Stimulated activated CD4-positive, alpha-beta T cell treated with anti-CD3 and anti-CD28 coated beads, Interleukin-4, amount 100 ng/mL, for 4 hours (primary cell): ENCODE measurements at places on chromosomes 3 and 15.

DNA sequence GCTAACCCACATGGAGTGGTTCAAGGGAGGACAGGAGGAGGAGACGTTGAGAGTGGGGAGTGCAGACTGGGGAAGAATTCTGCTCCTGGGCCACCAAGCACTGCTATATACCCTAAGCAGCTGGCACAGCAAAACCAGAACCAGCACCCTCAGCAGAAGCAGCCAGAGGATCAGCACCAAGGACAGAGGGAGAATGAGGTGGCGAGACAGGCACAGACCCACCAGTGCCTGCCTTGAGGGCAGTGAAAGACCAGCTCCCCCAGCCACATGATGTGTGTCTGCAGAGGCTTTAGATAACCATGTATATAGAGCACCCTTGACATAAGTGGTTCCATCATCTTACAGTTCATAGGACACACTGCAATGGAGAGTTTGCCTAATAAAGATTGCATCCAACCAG lies 319.0 kb downstream of the GABRB3 start:
- no peak for DNase-seq

GRCh38 chr15:88705769-88706165 lies 67.0 kb downstream of the ISG20 start:
- no peak for DNase-seq

DNA sequence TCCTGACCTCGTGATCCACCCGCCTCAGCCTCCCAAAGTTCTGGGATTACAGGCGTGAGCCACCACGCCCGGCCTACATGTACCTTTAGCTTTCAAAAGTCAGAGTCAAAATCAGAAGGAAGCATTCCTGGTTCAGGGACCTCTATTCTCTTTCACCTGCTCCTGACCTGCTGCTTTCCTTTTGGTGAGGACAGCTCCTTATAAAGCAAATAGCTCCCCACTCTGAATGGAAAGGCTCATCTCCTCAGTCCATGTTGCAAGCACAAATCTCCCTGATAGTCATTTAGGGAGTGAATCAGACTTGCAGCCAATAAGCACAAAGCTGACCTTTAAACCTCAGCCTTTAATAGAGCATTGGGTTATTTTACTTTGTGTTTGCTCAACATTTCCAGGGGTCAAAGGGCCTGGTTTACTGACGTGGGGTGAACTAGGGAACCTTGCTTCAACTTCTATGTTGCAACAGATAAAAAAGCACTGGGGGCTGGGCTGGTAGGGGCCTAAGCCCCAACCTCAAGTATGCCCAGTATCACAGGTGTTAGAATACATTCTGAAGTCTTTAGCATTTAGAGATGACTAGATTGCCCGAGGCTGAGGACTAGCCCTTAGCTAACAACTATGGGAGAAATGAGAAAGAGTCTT lies 43.1 kb downstream of the THRB start:
- no peak for DNase-seq

- no peak for DNase-seq
Measured at GRCh38 chr3:150547045-150547741, 606 bp downstream of the EIF2A start.

- DNase-seq, result no peak
Measured at GRCh38 chr3:165835431-165835830, 1.8 kb downstream of the BCHE start.

- DNase-seq, result no peak
Measured at GRCh38 chr15:51803965-51804364, 25.5 kb upstream of the TMOD3 start.

GRCh38 chr3:13103416-13104058 lies 30.3 kb upstream of the IQSEC1 start:
- DNase-seq, result no peak

DNA sequence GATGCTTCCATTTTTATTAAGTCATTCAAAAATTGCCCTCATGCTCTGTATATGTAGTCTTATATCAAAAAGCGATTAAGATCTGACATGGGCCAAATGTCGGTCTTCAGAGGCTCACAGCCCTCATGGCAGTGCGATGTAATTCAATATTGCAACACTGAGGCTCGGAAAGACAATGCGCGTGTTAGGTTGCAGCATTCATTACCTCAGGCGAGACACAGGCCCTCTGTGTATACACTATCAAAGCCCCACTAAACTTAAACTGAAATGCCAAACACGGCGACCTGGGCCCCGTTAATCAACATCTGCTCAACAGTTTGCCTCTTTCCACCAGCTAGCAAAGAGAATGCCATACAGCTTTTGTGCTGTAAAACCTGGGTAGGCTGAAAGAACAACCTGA lies 413.4 kb downstream of the ERC2 start:
- DNase-seq, result no peak

GRCh38 chr15:43056696-43057095 lies 49.1 kb downstream of the UBR1 start:
- no peak for DNase-seq

GRCh38 chr15:69526081-69527061 lies 73.8 kb downstream of the RPLP1 start:
- DNase-seq, result no peak

GRCh38 chr3:151227266-151227806 lies 24.3 kb upstream of the GPR171 start:
- DNase-seq, result no peak

GRCh38 chr3:169846458-169847193 lies 23.1 kb downstream of the LRRC31 start:
- no peak for DNase-seq

DNA sequence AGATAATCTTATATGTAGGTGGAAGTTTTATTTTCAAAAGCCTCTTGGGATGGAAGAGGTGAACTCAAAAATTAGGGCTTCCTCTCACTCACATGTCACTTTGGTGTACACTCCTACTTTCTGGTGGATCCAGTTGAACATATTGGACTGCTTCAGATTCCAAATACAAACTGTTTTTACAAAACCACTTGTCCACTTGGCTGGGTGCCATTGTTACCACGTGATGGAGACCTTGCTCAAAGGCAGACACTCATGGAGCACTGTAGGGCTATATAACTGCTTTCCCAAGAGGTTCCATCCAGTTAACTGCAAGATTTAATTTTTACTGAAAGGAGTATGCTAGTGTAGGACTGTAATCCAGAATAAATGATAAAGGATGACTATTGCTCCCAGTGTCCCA lies 307.0 kb downstream of the EPHA6 start:
- DNase-seq, result no peak

- DNase-seq, result no peak
Measured at GRCh38 chr3:165805946-165806561, 31.2 kb downstream of the BCHE start.

DNA sequence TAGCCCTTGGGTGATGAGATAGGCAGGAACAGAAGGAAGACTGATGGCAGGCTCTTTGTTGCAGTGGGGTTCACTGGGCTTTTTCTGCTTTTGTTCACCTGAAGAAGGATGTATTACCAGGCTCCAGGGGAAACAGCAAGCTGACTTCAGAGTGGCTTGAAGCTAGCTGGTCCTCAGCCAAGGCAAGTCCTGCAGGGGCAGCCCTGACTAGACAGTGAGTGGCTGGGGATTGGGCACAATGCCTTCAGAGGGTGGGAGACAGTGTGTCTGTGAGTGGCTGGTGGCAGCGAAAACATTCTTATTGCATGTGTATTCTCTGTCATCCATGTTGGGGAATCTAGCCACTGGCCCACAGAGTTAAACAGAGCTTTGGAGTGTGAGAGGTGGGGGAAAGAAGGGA lies 2.3 kb upstream of the TEX264 start:
- no peak for DNase-seq

DNA sequence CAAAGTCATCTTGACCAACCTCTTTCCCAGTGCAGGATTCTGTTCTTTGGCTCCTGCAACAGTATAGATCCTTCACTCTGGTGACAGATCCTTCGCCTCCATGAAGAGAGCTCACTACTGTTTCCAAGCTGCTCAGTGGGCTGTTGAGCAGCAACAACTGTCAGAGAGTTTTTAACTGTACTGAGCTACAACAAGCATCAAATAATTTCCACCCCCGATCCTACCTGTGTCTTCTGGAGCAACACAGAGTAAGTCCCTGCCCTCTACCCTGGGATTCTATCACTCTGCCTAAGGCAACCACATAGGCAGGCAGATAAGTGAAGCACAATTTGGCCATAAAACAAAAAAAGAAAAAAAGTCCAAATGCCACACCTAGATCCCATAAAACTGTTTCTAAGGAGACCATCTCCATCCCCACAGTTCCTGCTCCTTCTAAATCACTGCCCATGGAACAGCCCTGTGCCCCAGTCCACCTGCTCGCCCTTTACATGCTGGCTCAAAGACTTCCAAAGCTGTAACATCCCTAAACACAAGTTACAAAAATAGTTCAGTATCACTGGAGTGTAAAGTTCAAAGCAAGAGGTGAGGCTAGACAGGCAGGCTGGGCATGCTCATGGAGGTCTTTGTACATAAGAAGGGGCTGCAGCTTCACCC lies 37.8 kb upstream of the ANPEP start:
- no peak for DNase-seq

DNA sequence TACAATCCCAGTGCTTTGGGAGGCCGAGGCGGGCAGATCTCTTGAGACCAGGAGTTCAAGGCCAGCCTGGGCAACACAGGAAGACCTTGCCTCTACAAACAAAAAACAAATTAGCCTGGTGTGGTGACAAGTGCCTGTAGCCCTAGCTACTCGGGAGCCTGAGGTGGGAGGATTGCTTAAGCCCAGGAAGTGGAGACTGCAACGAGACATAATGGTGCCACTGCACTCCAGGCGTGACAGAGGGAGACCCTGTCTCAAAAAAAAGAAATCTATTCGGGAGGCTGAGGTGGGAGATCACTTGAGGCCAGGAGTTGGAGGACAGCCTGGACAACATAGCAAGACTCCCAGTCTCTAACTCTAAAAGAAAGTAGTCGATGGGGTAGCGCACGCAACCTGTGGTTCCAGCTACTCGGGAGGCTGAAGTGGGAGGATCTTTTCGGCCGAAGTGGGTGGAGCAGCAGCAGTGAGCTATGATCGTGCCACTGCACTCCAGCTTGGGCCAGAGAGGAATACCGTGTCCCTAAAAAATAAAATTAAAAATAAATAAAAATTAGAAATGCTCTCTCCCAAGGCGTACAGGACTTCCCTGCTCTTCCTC lies 775 bp downstream of the C3orf33 start:
- DNase-seq, result peak; percentile 49

DNA sequence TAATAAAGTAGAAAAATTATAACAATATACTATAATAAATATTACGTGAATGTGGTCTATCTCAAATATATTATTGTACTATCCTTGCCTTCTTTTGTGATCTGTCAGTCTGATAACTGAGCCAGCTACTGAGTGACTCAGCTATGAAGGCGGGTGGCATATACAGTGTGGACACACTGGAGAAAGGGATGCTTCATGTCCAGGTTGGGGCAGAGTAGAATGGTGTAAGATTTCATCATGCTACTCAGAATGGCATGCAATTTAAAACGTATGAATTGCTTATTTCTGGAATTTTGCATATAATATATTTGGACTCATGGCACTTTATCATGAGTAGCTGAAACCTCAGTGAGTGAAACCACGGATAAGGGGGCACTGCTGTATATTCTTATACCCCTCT lies 172.9 kb upstream of the TBC1D5 start:
- DNase-seq, result no peak

- DNase-seq, result no peak
Measured at GRCh38 chr15:73838831-73839426, 34.4 kb upstream of the TBC1D21 start.

- no peak for DNase-seq
Measured at GRCh38 chr3:32398531-32398930, 6.9 kb downstream of the CMTM7 start.

- no peak for DNase-seq
Measured at GRCh38 chr3:146189519-146190173, 28.7 kb upstream of the PLOD2 start.

DNA sequence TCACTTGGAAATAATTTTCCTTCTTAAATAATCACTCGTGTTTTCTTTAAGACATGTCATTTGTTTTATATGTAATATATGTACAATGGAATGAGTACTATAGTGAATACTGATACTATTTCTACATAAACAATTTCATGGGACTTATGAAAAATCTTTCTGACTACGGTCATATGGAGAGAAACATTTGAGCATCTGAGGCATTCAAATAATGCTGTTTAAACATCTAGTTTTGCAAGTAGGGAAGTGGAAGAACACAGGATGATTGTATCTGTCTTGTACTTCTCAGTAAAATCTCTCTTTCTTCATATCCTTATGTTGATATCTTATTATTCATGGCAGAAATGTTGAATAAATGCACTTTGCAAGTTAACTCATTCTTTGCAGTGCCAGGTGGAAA lies 599.5 kb upstream of the KCNMB2 start:
- no peak for DNase-seq

DNA sequence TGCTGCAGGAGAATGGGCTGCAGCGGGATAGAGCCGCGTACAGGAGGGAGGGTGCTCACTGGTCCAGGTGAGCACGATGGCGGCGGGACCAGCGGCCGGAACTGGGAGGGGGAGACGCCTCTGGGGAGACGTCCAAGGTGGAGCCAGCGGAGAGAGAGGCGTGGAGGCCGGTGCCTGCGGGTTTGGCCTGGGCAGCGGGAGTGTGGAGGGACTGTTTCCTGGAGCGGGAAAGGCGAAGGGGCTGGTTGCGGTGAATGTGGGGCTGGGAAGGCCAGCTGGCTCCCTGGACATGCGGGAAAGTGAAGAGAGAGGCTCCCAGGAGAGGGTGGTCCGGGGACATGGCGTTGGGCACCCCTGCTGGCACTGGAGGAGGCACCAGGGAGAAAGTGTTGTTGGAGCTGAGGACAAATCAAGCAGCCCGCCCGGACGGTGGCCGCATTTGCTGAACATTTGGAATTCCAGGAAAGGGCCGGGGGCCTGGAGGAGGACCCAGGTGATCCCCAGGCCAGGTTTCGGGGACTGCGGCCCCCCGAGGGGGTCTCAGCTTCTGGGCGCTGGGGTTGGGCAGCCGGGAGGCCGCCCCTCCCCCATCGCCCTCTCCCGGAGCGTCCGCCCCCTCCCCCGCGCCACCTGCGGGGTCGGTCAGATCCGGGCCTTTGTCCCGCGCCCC lies 34.3 kb downstream of the DNAJB8 start:
- DNase-seq, result no peak

DNA sequence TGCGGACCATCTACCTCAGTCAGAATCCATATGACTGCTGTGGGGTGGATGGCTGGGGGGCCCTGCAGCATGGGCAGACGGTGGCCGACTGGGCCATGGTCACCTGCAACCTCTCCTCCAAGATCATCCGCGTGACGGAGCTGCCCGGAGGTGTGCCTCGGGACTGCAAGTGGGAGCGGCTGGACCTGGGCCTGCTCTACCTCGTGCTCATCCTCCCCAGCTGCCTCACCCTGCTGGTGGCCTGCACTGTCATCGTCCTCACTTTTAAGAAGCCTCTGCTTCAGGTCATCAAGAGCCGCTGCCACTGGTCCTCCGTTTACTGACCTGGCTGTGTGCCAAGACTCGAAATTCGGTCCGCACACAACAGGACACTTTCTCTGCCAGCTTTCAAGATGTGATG lies 21.9 kb downstream of the NRROS start:
- DNase-seq, result no peak

- no peak for DNase-seq
Measured at GRCh38 chr3:4520033-4520816, 27.1 kb downstream of the ITPR1 start.

GRCh38 chr3:54215521-54215920 lies 93.2 kb downstream of the CACNA2D3 start:
- DNase-seq, result no peak

DNA sequence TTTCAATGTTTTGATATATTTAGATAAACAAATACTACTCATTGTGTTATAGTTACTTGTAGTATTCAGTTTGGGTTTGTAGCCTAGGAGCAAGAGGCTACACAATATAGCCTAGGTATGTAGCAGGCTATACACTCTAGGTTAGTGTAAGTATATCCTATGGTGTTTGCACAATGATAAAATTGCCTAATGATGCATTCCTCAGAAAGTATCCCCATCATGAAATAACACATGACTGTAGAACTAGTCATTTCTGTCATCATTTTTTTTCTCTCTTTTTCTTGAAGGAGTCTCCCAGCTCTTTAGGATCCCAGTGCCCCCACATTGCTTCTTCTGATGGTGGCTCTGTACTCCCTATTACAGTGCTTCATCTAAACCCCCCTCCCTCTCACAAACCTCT lies 157.7 kb upstream of the CADPS start:
- no peak for DNase-seq
